HS-5 (cell line): ENCODE measurements at places on chromosomes 11 and 22.

- DNase-seq: no peak
Observed at GRCh38 chr11:44229624-44230023, 80.3 kb downstream of the ALX4 start.

GRCh38 chr22:26406118-26406517, 22.9 kb upstream of the ASPHD2 start:
- DNase-seq: no peak

GRCh38 chr11:130601141-130601540, 152.7 kb downstream of the ADAMTS15 start:
- DNase-seq: no peak

DNA sequence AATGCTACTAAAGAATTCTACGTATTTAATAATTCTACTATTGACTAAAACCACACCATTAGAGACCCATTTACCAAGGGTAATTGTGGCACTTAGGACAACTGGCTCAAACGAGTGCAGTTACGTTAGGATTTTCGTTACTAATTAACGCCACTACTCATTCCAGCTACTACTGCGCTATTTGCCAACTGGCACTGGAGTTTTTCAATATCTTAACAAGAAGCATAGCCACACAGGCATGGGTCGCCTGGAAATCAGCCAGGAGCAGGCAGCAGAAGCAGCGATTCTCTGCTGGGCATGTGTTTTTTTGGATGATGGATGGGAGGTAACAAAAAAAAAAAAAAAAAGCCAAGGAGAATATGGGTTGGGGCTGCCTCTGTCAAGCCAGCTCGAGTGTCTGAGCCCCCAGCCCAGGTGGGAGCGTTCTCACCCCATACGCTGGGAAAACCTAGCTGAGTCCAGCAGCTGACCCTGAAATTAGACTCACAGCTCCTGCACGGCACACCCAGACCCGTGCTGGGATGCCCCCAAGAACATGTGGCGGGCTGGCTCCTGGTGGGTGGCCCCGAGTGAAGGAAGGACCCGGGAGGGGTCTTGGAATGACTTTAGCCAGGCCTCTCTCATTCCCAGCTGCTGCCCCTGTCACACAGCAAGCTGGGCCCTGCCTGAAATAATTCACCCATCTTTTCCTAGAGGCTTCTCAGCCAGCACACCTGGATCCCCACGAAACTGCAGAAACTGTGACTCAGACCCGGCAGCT, 214.0 kb downstream of the BRD1 start:
- DNase-seq: no peak

GRCh38 chr11:61609000-61609979, 28.4 kb upstream of the SYT7 start:
- no peak for DNase-seq

DNA sequence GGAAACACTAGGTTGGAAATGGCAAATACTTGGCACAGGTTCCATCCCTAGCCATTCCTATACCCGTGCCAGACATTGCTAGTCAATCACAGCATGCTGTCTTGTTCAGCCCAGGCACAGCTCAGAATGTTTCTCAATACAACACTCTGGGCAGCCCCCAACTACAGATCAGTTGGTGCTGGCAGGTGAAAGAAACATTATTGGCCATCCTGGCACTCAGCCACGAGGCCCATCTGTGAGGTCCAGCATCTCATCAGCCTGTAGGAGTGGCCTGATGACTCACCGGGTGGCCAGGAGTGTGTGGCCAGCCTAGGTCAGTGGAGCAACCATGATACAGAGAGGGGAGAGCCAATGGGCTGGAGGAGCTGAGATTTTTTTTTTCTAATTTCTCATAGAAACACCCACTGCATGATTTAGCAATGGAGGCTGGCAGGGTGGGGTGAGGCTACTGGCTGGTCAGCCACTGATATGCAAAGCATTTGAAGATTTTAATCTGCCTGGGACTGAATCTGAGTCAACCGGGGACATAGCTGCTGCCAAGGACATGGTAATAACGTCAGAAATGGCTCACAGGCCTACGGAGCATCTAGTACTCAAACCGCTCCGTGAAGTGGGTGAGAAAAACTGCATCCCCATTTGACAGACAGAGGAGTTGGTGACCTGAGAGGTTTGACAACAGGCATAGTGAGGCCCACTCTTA, 5.4 kb downstream of the MYO18B start:
- DNase-seq: peak; percentile 89

- no peak for DNase-seq
Observed at GRCh38 chr11:17173332-17173731, 34.5 kb downstream of the PIK3C2A start.
